NCI-H2081 treated with DMSO at 0.1 percent for 48 hours (cell line): ENCODE measurements at places on chromosomes 7 and 10.

DNA sequence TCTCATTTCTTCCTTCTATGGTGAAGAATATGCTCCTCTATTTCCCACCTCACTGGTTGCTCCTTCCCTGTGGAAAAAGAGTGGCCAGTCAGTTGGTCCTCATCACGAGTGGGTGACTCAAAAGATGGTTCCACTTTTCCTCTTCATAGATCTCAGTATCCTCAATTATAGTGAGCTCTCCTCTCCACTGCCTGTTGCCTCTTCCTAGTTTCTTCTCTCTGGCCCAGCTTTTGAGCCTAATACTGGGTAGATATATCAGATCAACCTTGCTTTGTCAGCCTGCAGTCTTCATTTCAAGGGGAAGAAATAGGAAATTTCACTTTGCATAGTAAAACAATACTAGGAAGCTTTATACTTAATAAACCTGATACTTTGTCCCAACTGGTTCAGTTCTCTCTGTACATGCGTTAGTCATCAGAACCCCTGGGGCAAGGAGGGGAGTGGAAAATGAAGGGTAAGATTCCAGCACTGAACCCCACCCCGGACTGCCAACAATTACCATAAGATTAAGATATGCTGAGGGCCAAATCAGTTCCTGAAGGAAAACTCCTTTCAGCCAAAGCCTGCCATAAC lies 15.5 kb upstream of the WNT16 start:
- DNase-seq: no peak

DNA sequence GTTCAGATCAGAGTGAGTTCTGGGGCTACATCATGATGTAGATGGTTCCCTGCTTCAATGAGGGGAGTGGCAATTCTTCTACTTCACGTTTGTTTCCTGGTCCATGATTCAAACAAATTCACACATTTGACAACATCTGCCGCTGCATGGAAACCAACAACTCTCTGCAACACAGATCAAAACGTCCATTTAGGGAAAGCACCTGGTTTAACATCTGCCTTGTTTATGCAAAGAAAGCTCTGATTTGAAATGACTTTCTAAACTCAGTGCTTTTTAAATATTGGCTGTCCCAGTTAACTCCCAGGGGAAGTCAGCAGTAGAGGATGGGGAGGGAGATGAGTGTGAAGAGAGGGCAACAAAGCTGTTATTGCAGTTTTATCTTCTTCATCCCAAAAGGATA lies 93.8 kb downstream of the GAD2 start:
- no peak for DNase-seq

- DNase-seq: no peak
Measured at GRCh38 chr10:4606856-4607636, 219.0 kb upstream of the AKR1E2 start.

DNA sequence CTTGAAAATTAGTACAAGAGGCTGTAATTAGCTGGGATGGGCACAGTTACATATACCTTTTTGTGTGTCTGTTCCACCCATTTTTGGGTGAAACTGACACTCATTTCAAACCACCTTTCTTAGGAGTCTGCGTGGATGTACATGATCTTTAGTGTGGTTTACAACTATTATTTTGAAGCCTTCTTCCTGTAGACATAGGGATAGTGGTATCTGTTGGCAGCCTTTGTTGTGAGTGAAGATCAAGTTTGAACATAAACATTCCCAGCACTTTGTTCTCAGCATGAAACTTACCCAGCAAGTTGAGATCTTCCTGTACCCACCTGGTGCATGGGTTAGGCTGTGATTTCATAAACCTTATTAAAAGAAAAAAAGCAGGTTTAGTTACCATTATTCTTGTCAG lies 2.0 kb downstream of the BAG3 start:
- no peak for DNase-seq

DNA sequence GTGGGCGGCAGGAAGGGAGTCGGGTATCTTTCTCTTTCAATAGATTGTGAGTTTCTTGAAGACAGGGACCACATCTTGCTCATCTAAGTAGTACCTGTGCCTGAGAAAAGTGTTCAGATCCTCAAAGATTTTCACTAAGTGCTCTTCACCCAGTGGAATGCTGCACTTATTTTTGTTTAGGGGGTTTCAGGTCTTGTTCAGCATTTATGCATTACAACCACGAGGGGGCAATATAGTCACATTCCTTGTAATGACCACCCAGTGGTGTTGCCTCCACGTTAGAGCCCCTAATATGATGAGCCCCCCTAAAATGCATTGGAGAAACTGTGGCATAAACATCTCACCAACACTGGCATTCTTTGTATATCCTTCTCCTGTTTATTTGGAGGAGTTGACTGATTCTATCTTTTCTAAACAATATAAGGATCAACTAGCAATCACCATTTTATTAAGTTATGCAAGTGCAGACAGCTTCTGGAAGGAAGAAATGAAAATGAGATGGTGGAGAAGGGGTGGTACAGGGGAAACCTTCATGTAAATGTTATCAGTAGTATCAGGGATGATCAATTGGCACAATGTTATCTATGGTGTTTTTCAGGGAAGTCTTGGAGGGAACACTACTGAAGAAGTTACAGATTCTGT lies 3.1 kb upstream of the PAPSS2 start:
- DNase-seq: no peak

DNA sequence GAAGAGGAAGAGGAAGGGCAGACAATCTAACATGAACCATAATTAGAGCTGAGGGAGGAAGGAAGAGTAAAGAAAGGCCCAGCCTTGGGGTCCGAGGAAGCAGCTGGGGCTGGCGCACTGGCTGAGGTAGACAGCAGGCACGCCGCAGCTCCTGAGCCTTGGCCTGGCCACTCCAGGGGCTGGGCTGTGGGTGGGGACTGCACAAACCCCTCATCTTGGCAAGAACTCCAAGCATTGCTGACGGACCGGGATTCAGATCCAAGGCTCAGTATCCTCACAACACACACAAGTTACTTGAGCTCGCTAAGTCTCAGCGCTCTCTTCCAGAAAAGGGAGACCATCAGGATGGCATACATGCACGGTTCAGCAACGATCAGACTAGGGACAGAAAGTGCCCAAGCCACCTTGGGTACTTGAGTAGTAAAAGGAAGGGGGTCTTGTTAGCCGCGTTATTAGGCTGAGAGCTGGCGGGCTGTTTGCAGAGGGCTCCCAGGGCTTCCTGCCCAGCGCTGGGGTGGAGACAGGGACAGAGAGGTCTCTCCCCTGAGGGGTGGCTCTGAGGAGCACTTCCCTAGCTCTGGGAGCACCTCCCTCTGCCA lies 4.5 kb downstream of the TNS3 start:
- no peak for DNase-seq

DNA sequence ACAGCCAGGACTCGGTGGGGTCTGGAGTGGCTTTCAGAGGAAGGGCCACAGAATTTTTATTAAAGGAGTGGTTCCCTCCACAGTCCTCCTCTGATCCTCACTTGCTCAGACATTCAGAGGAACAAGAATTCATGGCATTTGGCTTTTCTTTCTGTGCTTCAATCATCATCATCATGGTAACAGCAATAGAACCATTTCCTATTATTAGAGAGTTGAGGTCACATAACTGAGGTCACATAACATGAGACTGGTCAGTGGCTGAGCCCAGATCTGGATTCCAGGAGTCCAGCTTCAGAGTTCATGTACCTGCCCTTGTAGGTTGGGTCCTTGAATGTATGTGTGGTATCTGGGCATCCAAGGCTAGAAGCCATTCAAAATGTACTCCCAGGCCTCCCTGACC lies 177.3 kb upstream of the GRB10 start:
- DNase-seq: no peak

DNA sequence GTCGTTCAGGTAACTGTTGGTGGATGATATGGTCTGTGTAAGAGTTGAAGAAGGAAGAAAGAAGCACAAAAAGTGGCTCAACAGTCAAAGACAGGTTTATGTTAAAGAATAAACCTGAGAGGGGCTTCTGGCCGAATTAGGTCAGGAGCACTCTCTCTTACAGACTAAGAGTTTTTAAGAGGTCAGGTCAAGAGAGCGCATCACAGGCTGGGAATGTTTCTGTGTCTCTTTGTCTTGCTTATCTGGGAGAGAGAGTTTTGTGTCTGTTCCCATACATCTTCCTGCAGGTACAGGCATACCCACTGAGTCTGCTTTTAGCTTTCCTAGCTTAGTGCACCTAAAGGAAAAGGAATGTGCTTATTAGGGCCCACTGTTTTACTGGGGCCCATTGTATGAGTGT lies 22.2 kb upstream of the PRPF18 start:
- no peak for DNase-seq

- DNase-seq: no peak
Measured at GRCh38 chr10:47042199-47042473, 130.9 kb downstream of the PTPN20 start.
